Activated CD8-positive, alpha-beta T cell treated with anti-CD3 and anti-CD28 coated beads, Interleukin-2, amount 10 ng/mL, durations not matched to agents 7 days and 5 days (primary cell): ENCODE measurements at places on chromosomes 12 and 14.

DNA sequence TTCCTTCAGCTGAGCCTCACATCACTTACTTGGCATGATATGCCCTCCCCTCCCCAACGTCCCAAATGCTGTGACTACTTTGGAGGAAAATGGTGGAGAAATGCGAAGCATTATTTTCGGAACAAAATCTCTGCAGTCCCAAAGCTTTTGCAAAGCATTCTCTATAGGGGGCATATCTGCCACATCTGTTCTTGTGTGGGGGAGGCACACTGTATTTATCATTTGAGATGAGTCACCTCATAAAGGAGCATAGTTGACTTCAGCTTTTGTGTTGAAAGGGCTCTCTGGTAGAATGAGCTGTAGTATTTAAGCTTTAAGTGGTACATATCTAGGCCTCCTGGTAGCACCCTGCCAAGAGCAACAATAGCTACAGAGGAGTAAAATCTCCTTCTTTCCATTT, 447.5 kb downstream of the ADAMTS20 start:
- DNase-seq, result no peak

- no peak for DNase-seq
Observed at GRCh38 chr12:67524861-67525616, 123.5 kb upstream of the DYRK2 start.

GRCh38 chr14:24982472-24983155, 67.3 kb downstream of the STXBP6 start:
- DNase-seq, result no peak

DNA sequence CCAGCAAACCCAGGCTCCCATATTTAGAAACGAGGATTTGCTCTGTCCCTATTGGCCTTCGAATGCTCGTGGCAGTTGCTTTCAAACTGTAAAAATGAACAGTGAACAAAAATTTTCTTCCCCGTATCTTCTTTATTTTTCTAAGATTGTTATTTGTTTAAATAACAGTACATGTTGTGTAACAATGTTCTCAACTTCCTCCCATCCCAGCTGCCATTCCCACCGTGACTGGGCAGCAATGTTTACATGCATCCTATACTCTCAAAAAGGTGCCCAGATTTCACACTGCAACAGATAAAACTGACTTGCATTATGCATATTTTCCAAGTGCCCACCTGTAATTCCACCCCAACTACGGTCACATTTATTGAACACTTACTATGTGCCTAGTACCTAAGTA, 12.8 kb downstream of the VCPKMT start:
- DNase-seq, result no peak

- no peak for DNase-seq
Observed at GRCh38 chr12:65539023-65539422, 260.5 kb downstream of the MSRB3 start.

DNA sequence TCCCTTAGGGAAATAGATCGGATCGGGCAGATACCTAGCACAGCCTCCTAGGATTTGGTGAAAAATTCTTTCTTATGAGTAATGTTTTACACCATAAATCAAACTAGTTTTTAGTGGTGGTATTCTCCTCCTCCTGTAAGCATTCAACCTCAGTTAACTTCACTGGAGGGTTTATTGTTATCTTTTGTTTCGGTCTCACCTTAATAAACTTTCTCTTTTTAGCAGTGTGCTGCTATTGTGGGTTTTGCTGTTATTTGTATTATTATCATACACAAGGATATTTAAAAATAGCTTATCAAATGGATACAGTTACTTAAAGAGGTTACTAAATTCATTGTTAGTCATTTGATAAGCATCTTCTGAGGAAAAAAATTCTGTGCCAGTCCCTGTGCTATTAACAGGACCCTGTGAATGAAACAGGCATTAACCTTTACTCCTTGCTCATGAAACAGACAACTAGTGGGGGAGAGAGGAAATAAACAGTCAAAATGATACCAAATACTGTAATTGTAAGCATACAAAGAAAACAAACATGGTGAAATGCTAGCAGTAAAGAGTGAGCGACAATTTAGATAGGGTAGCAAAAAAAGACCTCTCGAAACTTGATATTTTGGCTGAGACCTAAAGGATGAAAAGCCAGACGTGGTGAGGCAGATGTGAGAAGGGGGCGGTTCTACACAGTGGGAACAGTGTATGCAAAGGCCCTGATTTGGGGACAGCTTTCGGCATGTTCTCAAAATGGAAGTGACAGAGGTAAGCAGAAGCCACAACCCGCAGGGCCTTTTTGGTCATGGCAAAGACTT, 178.7 kb upstream of the SOX5 start:
- no peak for DNase-seq

GRCh38 chr14:32986791-32987540, 48.3 kb downstream of the NPAS3 start:
- DNase-seq, result no peak

DNA sequence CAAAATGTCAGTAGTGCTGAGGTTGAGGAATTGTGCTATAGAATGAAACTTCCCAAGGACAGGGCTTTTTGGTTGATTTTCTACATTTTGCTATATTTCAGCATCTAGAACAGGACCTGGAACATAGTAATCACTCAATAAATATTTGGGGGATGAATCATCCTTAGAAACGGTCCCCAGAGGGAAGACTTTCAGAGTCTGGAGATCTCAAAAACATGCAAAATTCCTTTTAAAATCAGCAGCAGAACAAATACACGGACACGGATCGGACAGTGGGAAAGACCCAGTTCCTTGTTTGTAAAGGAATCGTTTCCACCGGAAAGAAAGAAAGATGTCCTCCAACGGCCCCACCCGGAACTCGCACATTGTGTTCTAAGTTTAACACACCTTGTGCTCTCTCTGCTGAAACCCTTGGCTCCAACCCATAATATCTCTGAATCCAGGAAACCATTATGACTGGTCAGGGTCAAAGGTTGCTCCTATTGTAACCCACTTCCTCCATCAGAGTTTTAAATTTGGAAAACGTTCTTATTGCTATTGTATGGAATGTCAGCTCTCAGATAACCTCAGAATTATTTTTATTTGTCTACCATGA, 617.2 kb downstream of the MED13L start:
- DNase-seq, result no peak

DNA sequence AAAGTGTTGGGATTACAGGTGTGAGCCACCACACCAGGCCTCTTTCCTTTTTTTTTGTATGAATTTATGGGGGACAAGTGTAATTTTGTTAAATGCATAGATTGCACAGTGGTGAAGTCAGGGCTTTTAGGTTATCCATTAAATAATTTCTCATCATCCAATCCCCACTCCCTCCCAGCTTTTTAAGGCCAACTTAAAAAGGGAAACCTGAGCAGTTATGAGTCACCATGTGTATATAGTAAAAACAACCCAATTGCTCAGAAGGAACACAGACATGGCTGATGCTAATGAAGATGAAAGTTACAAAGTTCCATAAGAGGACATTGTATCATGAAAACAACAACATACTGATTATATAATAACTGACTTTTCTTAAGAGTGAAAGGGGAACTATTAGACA, 25.6 kb upstream of the ARID2 start:
- no peak for DNase-seq

GRCh38 chr14:31927348-31927832, 149.7 kb upstream of the ARHGAP5 start:
- no peak for DNase-seq

- DNase-seq, result no peak
Observed at GRCh38 chr12:113932381-113933196, 33.5 kb downstream of the RBM19 start.

GRCh38 chr14:32559590-32559989, 230.5 kb downstream of the AKAP6 start:
- no peak for DNase-seq

DNA sequence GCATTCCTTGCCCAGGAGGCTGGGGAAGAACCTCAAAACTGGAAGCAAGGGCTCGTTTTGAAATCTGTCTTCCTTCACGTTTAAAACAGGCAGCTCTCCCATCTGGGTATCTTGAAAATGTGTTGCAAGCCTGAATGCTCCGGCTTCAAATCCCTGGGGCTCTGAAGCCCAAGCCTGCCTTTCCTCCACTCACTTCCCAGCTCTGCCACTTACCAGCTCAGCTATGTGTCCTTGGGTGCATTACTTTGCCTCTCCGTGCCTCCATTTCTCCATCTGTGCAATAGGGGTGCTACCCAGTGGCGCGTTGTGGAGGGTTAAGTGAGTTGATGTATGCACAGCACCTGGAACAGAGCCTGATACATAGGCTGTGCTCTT, 97.6 kb downstream of the GCH1 start:
- no peak for DNase-seq

DNA sequence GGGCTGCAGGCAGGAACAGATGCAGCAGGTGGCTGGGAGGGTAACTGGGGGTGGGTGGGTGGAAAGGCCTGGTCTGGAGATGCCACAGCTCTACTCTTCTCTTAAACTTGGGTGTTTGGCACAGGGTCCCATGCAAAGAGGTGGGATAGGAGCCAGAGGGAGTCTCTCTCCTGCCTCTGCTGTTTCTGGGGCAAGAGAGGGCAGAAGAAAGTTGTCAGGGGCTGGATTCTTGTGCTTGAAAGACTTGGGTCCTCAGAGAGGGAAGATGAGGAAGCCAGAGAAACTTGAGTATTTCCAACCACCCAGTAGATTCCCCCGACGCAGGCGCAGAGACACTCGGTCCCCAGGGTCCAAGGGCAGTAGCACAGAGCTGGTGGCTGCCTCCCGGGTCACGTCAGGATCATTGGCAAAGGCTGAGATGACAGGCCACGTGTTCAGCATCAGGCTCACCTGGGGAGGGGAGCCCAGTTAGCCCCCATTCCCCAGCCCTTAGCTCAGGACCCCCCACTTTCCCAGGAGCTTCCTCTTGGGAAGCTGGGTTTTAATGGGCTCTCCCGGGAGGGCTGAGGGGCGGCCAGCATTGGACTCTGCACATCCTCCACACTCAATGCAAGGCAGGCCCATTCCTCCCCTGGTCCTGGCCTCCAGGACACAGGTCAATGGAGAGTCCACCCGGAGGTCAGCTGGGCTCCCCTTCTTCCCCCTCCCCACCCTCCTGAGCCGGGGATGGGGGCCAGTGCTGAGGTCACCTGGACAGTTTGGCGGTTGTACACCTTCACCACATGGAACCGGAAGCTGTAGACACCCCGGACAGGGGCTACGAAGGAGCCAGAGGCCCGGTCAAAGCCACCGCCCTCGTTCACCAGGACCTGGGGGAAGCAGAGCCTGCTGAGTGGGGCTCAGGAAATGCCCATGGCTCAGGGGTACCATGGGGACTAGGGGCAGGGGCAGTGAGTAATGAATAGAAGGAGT, 1.6 kb downstream of the CBLN3 start:
- no peak for DNase-seq

GRCh38 chr14:100641274-100641860, 54.1 kb upstream of the BEGAIN start:
- no peak for DNase-seq

DNA sequence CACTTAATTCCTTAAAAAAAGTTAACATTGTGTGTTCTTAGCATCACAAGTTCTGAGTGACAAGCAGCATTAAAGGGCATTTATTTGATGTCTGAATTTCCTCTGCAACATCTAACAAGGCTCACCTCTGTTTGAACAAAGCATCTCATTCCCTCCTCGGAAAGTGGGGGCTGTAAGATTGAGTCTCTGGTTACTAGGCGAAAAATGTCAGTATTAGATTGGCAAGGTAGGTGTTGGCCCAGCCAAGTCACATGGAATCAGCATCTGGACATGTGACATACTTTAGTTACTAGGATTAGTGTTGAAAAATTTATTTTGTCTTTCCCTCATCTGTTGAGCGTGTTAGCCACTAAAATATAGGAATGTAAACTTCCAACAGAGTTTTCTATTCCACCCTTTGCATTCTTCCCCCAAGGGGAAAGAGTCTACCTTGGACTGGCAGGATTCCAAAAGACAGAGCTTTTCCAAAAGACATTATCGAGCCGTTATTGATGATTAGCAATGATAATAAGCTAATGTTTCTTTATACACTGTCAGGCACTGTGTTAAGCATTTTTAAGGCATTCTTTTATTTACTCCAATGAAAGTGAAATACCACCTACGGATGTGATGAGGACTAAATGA, 194.9 kb upstream of the BTG1 start:
- no peak for DNase-seq

GRCh38 chr12:115755725-115756085, 521.8 kb downstream of the MED13L start:
- DNase-seq, result no peak

GRCh38 chr14:22491683-22492621, 97.1 kb downstream of the DAD1 start:
- no peak for DNase-seq

- no peak for DNase-seq
Observed at GRCh38 chr14:78178971-78179370, 8.8 kb downstream of the NRXN3 start.

DNA sequence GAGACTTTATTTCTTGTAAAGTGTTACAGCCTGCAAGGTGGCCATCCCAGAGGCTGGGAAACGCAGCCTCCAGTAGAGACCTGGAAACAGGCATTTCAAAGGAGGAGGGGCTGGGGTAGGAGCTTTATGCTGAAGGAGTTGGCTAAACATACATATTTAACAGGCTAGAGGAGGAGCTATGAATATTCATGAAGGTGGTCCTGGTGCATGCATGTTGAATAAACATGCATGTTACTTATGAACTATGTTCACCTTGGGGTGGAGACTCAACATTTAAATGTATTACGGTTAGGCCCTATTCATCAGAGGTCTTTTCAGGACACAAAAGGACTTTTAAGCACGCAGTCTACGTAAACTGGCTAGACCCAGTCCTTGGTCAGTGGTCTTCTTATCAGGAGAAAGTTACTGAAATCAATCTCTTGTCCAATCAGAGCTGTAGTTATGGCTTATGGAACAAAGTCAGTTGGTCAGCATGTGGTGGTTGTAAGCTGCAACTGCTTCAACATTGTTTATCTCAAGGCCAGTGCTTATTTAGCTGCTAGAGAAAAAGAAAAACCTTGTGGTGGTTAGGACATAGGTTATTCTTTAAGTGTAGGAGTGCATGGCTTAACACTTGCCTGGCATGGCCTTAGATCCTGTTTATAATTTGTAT, 11.4 kb upstream of the ARF6 start:
- DNase-seq, result no peak

DNA sequence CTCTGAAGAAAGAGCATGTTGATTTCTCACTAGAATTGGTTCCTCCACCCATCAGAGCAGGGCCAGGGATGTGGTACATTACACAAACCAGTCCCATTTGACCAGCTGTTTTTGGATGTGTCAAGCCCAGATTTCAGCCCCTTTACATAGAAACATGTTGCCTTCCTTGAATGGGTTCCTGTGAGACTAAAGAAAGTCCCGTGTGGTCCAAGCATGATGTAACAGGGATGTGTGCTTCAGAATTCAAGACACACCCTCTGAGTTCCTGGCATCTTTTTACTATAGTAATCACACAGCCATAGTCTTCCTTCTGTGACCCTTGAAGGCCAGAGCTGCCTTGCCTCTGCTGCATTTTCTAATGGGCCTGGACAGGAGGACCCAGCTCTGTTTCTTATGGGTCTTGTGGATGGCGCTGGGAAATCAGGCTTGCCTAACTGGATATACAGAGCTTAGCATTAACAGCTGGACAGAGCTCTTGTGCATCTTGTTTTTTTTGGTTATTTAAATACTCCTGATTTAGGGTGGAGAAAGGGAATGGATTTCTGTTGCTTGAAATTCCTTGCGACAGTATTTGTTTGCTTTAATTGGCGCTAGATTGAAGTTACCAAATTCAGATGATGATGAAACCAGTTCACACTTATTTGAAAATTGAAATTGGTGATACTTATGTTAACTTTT, 341.0 kb downstream of the ZFP36L1 start:
- DNase-seq, result no peak

GRCh38 chr12:12020762-12021161, 50.0 kb upstream of the BCL2L14 start:
- DNase-seq, result no peak

GRCh38 chr14:22464422-22465142, 124.4 kb downstream of the DAD1 start:
- no peak for DNase-seq
